ENCODE measurements at places on chromosomes 3 and 15.
A peak's percentile ranks its signal among the peaks of the same experiment; 100 is the strongest.

GRCh38 chr3:30980993-30981392 lies 86.5 kb upstream of the GADL1 start:
- no peak for DNase-seq

DNA sequence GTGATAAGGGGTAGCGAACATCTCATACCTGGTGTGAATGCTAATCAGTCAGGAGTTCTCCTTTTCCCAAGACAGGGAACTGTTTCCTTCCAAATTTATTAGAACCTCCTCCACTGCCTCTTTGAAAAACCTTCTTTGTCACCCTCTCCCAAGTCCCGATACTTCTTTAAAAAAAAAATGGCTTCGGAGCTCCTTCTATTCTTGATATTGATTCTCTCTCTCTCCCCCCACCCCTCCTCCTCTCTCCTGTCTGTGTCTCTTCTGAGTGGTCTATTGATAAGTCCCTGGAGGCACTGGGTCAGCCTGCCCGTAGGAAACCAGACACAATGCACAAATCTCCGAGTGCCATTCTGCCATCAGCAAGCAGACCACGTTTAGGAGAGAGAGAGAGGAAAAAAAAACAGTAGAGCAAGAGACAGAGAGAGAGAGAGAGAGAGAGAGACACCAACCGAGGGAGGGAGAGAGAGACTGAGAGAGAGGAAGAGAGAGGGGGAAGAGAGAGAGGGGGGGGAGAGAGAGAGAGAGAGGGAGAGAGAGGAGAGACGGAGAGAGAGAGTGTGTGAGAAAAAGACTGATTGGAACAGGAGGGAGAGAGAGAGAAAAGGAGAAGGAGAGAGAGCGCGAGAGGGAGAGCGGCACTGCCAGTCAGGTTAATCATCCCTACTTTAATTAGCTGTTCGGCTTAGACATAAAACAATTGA lies 160.9 kb downstream of the TIGIT start:
- DNase-seq, result no peak

GRCh38 chr3:196782511-196782910 lies 42.9 kb downstream of the PAK2 start:
- DNase-seq, result no peak

DNA sequence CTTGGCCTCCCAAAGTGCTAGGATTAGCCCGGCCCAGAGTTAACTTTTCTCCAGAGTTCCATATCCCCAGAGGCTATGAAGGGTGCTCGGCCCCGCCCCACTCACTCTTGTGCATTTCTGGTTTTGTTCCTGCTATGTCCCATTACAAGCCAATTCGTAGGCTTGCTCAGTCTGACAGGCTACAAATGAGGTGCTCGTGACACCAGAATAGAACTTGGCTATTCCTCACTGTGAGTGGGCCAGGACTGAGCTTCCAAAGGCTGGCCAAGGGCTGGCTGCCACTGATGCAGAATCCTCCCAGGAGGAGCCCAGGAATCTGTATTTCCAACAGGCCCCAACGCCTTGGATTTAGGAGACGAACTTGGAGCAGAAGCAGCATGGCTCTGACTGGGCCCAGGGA lies 282.7 kb upstream of the C2CD4B start:
- no peak for DNase-seq

DNA sequence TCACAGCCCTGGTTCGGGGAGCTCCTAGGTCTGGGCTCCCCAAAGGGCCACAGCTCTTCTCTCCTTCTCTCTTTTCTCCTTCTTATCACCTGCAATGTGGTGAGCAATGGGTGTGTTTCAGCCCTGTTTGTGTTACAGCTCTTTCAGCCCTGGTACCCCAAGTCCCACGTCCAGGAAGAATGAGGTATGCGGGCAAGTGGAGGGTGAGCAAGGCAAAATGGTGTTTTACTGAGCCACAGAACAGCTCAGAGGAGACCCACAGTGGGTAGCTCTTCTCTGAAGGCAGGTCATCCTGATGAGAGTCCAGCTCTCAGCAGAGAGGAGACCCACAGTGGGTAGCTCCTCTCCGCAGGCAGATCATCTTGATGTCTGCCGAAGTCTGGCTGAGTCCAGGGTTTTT lies 86.8 kb downstream of the BFSP2 start:
- peak; percentile 47 for DNase-seq

- no peak for DNase-seq
Measured at GRCh38 chr3:35707904-35708303, 68.6 kb downstream of the ARPP21 start.

- no peak for DNase-seq
Measured at GRCh38 chr3:18194431-18194830, 230.7 kb downstream of the SATB1 start.

Measured in Karpas-422 (cell line).